ENCODE measurements at places on chromosomes 13 and 19. TPM values are rescaled to one million over a fixed set of nuclear protein-coding genes. Genes with fewer than 3 reads are reported as not detected.

DNA sequence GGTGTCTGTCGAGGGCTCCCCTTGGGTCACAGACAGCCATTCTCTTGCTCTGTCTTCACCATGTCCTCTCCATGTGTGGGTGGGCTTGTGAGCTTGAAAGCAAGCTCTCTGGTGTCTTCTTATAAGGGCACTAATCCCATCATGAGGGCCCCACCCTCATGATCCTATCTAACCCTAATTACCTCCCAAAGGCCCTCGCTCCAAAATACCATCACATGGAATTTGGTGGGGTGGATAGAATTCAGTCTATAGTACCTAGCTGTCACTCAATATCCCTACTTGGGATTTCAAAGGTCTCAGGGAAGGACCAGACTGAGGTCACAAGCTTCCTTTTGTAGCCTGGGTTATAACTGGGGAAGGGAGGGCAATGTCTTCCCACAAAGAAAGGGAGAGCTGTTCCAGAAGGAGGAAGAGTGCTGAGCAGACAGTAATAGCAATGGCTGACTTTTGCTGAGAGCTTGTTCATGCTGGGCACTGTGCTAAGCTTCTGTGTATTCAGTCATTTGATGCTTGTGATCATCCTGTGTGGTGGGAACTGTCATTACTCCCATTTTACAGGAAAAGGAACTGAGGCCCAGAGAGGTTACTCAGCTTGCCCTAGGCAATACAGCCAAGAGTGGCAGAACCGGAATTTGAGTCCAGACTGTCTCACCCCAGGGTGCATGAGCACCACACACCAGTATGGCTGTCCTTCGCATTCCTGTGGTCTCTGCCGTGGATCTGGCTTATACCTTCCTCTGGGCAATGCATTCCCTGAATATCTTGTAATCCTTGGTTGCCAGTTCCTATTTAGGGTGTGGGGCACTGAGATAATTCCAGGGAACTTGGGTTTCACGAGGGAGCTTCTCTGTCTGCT, 8.2 kb downstream of the FXYD5 start:
- DNase-seq: no peak

Gene BEST2
- not detected for total RNA-seq

Gene TMIGD2
- total RNA-seq: 5.9 TPM

Gene CD37
- 116 TPM for total RNA-seq

- no peak for DNase-seq
Observed at GRCh38 chr19:1999856-2000515, 15.5 kb downstream of the BTBD2 start.

DNA sequence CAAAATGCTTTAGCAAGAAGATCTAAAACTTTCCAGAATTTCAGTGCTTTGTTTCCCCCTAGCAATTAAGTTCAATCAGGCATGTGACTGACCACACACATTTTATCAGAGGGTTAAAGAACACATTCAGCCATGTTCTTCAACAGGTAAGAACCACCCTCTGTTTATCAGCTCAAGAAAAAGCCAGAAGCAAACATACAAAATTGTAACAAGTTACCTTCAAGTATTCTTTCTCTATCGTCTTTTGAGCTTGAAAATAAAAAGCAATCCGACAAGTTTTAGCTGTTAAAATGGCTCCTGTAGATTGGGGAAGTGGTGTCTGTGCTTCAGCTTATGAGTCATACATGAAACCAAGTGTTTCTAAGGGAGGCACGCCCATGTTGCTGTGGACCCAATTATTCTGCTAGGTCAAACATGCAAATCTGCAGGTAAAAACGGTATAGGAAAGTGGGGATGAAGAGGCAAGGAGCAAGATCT, at the start of gene ELF1:
Gene ELF1, minus strand, starts transcription at position 306 of the 477 bp plus-strand sequence. CDS start 37,262 bp downstream, outside the sequence.
- DNase-seq: peak; percentile 50

DNA sequence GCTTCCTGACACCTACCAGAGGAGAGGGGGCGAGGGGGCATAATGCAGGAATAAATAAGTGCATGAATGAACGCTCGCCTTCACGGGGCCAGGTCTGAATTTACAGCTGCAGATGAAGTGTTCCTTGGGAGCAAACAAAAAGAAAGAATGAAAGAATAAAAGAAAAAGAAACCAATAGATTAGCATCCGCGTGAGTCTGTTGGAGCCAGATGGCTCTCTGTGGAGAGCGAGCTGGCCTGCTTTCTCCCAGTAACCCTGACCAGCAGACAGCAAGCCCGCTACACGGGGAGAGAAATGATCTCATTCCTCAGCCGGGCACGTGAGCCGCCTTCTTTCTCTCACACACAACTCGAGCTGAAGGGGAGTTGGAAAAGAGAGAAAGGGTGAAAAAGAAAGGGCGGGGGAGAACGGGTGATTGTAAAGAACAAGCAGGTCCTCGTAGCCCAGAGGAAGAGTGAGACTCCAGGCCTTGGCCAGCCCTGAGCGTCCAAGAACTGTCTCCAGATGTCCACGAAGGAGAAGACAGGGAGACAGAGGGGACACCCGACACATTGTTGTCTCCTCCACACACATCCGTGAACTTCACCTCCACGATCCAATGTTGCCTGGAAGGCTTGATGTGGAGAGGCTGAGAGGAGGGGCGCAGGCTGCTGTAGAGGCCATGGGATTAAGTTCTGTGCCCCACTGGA, 81.4 kb downstream of the RNASEH2B start:
- no peak for DNase-seq
